ENCODE measurements at places on chromosomes 12 and 14.

DNA sequence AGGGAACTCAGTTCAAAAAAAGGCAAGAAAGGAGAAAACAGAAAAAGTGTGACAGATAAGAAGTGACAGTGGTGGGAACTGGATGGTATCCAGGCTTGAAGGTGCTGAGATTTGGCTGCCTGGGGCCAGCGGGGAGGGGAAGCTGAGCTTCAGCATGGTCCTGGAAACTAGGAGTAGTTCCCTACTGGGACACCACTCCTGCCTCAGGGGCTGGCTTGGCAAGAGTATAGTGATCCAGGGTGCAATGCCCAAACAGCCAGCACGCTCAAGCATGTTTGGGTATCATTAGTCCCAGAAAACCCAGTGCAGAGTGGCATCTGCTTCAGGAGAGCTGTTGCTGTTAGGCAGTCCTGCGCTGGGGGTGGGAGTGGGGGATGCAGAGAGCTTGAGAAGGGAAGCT is 49.5 kb upstream of the KTN1 start:
- no peak for DNase-seq

GRCh38 chr12:119156401-119157044 is 22.2 kb upstream of the HSPB8 start:
- DNase-seq = no peak

- no peak for DNase-seq
These were observed 44.8 kb downstream of the PZP start for GRCh38 chr12:9163392-9163791.

DNA sequence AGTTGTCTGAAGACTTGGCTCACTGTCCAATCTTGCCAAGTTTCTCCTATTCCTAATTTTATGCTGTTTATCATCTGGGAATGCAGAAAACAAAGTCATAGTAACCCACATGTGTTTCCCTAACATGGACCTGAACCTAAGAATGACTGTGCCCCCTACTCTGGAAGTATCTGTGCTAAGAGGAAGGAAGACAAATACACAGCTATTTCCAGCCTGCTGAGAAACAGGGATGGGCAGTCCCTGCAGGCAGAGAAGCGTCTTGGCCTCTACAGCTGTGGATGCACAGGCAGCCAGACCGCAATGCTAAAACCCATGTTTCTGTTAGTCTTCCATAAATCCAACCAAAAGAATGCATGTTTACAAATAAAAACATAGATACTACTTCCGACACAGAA is 56.2 kb downstream of the DUSP16 start:
- peak; percentile 67 for DNase-seq

GRCh38 chr12:54195737-54196347 is 7.1 kb upstream of the SMUG1 start:
- peak; percentile 53 for DNase-seq

GRCh38 chr12:123468786-123469185 is 10.8 kb downstream of the SNRNP35 start:
- no peak for DNase-seq

DNA sequence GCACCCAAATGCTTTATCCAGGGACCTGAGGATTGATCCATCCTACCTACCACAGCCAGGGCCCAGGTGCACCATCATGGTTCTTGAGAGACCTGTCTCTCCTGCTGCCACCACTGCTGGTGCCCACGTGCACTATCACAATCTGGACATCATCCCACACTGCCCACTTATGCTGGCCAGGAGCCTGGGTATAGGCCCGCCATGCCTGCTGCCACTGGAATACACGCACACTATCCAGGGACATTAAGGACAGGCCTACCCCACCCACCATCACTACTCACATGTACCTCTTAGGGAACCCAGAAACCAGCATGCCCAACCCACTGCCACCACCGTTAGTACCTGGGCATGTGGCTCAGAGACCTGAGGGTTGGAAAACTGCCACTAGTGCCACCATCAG is 207.7 kb downstream of the NELL2 start:
- DNase-seq = no peak

GRCh38 chr12:49967042-49967776 is 5.5 kb downstream of the AQP5 start:
- peak; percentile 82 for DNase-seq

GRCh38 chr12:42486407-42486806 is 103.1 kb downstream of the PRICKLE1 start:
- no peak for DNase-seq

GRCh38 chr12:12600659-12601058 is 11.0 kb upstream of the CREBL2 start:
- DNase-seq = no peak

DNA sequence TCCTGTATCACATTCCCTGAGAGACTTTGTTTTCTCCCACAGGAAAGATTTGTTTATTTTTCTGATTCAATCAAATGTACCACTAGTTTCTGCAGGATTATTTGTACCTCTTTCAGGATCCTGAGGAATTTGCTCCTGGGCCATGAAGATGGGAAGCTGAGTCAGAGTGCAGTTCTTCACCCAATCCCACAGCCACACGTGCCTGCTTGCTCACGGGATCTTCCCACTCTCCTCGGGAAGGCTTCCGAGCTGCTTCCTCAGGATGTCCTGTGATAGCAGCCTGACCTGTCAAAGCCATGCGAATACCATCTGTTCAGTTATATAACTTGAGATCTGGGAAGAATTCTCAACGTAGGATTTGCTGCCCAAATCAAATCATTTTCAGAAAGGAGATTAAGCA is 41.8 kb upstream of the HIF1A start:
- peak; percentile 88 for DNase-seq

DNA sequence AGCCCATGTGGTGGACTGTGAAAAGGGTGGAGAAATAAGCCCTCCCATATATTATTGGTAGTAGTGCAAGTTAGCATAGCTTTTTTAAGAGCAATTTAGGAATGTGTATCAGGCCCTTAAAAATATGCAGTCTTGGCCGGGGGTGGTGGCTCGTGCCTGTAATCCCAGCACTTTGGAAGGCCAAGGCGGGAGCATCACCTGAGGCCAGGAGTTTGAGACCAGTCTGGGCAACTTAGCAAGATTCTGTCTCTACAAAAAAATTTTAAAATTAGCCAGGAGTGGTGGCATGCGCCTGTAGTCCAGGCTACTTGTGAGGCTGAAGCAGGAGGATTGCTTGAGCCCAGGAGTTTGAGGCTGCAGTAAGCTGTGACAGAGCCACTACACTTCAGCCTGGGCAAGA is 64.2 kb upstream of the BCAT1 start:
- DNase-seq = no peak

DNA sequence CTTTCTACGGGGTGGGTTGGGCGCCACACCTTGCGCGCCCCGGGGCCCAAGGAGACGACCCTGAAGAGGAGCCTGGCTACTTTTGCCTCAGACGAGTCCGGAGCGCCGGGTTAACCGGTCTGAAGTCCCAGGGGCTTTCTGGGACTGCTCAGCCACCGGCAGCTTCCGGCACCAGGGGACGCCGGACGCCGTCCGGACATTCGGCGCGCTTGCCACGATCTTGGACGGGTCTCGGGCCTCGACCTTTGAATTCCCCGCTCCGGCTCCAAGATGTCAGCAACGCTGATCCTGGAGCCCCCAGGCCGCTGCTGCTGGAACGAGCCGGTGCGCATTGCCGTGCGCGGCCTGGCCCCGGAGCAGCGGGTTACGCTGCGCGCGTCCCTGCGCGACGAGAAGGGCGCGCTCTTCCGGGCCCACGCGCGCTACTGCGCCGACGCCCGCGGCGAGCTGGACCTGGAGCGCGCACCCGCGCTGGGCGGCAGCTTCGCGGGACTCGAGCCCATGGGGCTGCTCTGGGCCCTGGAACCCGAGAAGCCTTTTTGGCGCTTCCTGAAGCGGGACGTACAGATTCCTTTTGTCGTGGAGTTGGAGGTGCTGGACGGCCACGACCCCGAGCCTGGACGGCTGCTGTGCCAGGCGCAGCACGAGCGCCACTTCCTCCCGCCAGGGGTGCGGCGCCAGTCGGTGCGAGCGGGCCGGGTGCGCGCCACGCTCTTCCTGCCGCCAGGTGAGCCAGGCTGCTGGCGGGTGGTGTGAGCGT is at the start of gene ACOT4:
Gene ACOT4, plus strand, starts transcription at position 184 of the 760 bp plus-strand sequence. Its CDS starts 87 bp downstream, at position 271.
- no peak for DNase-seq

- DNase-seq = no peak
These were observed 14.1 kb downstream of the CLEC1A start for GRCh38 chr12:10084733-10085132.

DNA sequence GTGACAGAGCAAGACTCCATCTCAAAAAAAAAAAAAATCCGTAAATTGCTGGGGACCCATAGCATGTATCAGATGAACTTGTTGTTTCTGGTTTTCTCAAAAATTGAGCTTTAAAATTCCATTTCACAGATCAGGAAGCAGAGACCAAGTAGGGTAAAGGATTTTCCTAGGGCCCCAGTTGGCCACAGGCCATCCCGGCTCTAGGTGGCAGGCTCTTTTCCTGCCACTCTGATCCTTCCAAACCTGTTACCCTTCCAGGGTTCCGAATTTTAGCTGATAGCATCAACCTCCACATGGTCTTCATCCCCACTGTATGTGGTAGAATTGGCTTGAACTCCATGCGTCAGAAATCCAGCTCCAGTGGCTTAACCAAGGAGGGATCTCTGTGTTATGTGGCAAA is 36.1 kb upstream of the BDKRB2 start:
- no peak for DNase-seq

DNA sequence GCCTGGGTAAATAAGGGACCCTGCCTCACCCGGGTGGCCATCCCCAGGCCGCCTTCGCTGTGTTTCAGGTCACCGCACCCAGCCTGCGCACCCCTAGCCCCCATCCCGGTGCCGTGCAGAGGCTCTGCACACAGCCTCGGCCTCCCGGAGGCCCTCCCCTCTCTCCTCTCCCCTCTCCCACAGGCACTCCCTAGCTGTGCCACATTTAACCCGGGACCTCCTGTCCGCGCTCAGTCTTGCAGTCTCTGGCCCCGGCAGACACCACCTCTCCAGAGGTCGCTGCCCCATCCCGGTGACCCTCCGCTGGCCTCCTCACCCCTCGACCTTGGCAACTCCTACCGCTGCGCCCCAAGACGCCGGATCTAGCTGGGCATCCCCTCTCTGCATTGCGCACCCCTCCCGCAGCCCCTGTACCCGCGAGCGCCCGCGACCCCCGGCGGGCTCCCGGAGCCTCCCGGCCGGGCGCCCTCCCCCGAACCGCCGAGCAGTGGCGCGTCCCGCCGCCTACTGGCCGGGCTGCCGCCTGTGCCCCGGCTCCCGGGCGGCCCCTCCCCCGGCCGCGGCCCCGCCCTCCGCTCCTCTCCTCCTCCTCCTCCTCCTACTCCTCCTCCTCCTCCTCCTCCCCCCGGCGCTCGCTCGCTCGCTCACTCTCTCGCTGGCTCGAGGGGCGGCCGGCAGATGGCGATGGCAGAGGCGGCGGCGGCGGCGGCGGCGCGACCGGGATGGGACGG is 120.7 kb downstream of the AACS start:
- peak; percentile 52 for DNase-seq

GRCh38 chr14:30848449-30849240 is 25.7 kb upstream of the COCH start:
- DNase-seq = peak; percentile 29

- DNase-seq = peak; percentile 63
These were observed 6.1 kb downstream of the RAPGEF3 start for GRCh38 chr12:47752552-47752951.

DNA sequence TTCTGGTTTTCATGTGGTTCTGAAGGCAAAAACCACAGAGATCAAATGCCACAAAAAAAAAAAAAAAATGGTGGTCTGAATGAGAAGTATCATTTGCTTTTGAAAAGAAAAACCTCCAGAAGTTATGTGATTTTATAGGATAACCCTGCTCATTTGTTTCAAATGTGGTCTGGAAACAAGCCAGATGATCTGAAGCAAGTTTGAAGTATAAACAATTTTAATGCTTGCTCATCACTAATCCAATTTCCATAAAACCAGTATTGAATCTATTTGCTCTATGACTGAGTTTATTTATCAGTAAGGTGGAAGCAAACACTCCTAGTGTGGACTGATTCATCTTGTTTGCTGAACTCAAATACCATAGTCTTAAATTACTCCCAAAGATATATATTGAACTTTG is 407.3 kb upstream of the FLRT2 start:
- DNase-seq = peak; percentile 56

DNA sequence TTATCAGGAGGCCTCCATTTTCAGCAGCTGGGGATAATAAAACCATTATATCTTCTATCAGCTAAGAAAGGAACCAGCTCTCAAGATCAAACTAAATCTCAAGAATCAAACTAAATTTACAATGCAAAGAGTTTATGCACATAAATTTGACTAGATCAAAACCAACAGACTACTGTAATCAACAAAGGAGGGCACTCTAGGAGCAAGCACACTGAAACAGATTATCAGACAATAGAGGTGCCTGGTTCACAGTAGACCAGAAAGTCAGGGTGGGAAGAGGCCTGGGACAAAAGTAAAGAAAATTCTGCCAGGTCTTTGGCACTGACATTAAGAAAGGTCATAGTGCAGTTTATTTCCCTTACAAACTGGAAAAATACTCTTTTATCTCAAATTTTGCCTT is 61.0 kb downstream of the HECTD4 start:
- DNase-seq = no peak

DNA sequence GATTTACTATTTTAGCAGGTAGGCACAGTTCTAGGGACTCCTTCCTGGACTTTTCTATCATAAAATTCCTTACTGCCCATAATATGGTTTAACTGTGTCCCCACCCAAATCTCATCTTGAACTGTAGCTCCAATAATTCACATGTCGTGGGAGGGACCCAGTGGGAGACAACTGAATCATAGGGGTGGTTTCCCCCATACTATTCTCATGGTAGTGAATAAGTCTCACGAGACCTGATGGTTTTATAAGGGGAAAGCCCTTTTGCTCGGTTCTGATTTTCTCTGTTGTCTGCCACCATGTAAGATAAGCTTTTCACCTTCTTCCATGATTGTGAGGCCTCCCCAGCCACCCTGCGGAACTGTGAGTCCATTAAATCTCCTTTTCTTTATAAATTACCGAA is 10.0 kb upstream of the ETV6 start:
- DNase-seq = no peak

DNA sequence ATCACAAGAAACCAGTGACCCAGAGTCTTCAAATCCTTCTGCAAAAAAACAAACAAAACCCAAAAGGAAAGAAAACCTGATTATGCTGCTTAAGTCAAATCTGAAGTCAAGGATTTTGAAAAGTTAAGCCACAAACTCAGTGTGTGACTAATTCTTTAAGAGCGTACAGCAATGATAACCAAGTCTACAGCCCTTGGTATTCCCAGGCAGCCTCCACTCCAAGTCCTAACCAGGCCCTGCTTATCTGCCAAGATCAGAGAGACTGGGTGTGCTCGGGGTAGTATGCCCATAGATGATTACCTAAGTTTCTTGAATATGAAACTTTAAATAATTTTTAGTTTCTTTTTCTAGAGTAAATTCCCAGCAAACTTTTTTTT is 13.1 kb downstream of the PGAM5 start:
- peak; percentile 57 for DNase-seq

Measured in fibroblast of mammary gland (primary cell).